ENCODE measurements at places on chromosomes 4 and X. TPM values are rescaled to one million over a fixed set of nuclear protein-coding genes. Genes with fewer than 3 reads are reported as not detected.
A peak's percentile ranks its signal among the peaks of the same experiment; 100 is the strongest.

Gene ABCG2
- total RNA-seq: 1.4 TPM

DNA sequence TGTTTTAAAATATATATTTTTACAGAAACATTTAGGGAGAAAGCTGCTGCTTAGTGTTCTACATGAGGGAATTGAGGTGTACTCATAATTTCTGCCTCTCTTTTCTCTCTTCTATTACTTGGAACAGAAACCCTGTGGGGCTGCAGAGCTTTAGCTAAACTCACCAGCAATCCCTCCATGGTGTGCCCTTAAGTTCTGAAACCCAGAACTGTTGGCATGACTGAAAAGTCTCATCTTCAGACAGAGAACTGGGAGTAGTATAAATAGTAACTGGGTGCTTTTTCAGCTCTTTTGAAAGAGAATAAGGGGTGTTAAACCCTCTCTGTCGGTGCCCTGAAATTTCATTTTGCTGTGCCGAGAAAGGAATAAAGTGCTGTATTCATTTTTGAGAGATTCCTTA, 294.9 kb upstream of the BOD1L1 start:
- no peaks in the 10 kb centered on the region for H3K36me3 ChIP-seq
- no peaks in the 10 kb centered on the region for H3K27me3 ChIP-seq
- no peaks in the 10 kb centered on the region for H3K4me1 ChIP-seq
- DNase-seq: no peak
- H3K27ac ChIP-seq: no peak overlapping the region

GRCh38 chr4:186557486-186557885, 2.1 kb upstream of the MTNR1A start:
- no peaks in the 10 kb centered on the region for H3K4me1 ChIP-seq
- H3K36me3 ChIP-seq: peaks cover 2% of the 10 kb centered on the region
- no peak overlapping the region for H3K4me3 ChIP-seq
- peaks cover 17% of the 10 kb centered on the region for H3K27me3 ChIP-seq

Gene VSIG4
- total RNA-seq: not detected

GRCh38 chr4:142095886-142096605, 459.7 kb downstream of the IL15 start:
- H3K27me3 ChIP-seq: no peaks in the 10 kb centered on the region
- H3K27ac ChIP-seq: no peak overlapping the region
- no peak overlapping the region for H3K4me3 ChIP-seq

Gene PSMD10
- total RNA-seq: 33.7 TPM

Gene YY2
- 2.0 TPM for total RNA-seq

Gene LINC00632
- total RNA-seq: 14.3 TPM

DNA sequence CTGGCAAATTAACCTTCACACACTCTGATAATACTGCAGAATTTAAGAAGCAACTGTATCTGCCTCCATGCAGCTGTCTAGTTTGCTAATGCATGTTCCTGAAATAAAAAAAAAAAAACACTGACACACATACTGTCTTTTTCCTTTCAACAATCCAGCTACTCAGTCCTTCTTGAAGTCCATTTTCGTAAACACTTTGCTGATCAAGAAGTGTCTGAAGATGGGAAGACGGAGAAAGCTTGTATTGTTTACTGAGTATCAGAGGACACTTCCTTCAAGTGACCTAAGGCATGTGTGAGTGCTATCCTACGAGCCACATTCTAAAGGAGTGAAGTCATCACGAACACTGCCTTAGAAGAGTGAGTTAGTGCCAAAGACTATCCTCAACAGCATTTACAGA, 82.6 kb downstream of the LUZP4 start:
- H3K27me3 ChIP-seq: no peaks in the 10 kb centered on the region
- DNase-seq: no peak

Gene ELF4
- 49.5 TPM for total RNA-seq

- no peaks in the 10 kb centered on the region for H3K27me3 ChIP-seq
- H3K4me1 ChIP-seq: peaks cover 3% of the 10 kb centered on the region
- H3K4me3 ChIP-seq: no peak overlapping the region
- H3K27ac ChIP-seq: no peak overlapping the region
- H3K36me3 ChIP-seq: no peaks in the 10 kb centered on the region
Observed at GRCh38 chrX:135652602-135653001, 60.8 kb upstream of the CT45A1 start.

GRCh38 chrX:123084797-123085196, 99.3 kb upstream of the GRIA3 start:
- H3K4me1 ChIP-seq: no peaks in the 10 kb centered on the region
- no peaks in the 10 kb centered on the region for H3K36me3 ChIP-seq
- no peaks in the 10 kb centered on the region for H3K27me3 ChIP-seq
- no peak overlapping the region for H3K27ac ChIP-seq

Gene CLDN22
- total RNA-seq: not detected

GRCh38 chrX:6120329-6120728, 108.3 kb downstream of the NLGN4X start:
- H3K36me3 ChIP-seq: no peaks in the 10 kb centered on the region
- H3K27me3 ChIP-seq: no peaks in the 10 kb centered on the region
- H3K27ac ChIP-seq: no peak overlapping the region

DNA sequence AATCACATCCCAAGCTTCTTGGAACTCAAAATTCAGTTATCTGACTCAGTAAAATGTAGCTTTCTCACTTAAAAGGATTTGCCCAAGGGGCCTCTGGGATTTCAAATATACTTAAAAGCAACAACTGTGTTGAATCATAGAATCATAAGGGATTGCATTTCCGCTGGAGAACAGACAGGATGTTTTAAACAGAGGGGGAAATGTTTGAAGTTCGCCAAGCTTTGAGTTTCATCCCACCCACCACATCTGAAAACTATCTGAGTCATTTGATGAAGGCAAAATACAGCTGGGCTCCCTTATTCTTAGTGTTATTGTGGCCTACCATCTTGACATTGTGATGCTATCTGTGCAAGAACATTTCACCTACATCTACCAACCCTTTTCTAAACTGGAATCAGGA, 73.5 kb downstream of the PPP1R2C start:
- peaks cover 11% of the 10 kb centered on the region for H3K4me1 ChIP-seq
- H3K27ac ChIP-seq: peak overlapping the region; percentile 58
- DNase-seq: peak; percentile 21
- peaks cover 3% of the 10 kb centered on the region for H3K36me3 ChIP-seq
- H3K27me3 ChIP-seq: no peaks in the 10 kb centered on the region

DNA sequence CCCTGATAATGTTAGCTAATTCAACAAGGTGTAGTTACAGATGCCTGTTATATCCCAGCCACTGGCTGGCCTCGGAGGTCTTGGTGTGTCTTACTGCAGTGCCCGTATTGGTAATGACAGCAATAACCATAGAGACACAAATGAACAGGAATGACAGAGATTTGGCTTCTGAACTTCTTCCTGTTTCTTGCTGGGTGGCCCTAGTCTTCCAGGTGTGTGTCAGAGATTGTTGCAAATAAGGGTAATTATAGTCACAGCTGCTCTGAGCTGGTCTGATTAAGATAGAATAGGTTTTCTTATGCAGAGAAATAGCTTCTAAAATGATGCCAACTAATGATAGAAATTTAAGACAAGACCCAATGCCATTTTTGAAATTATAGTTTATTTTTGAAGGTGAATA, 64.1 kb upstream of the MAD2L1 start:
- no peak overlapping the region for H3K4me3 ChIP-seq
- no peaks in the 10 kb centered on the region for H3K4me1 ChIP-seq
- H3K36me3 ChIP-seq: no peaks in the 10 kb centered on the region
- no peak overlapping the region for H3K27ac ChIP-seq

- no peaks in the 10 kb centered on the region for H3K27me3 ChIP-seq
- H3K4me3 ChIP-seq: no peak overlapping the region
- no peak for DNase-seq
- no peaks in the 10 kb centered on the region for H3K4me1 ChIP-seq
- peaks cover 38% of the 10 kb centered on the region for H3K36me3 ChIP-seq
Observed at GRCh38 chr4:165308606-165309005, 18.9 kb upstream of the MSMO1 start.

DNA sequence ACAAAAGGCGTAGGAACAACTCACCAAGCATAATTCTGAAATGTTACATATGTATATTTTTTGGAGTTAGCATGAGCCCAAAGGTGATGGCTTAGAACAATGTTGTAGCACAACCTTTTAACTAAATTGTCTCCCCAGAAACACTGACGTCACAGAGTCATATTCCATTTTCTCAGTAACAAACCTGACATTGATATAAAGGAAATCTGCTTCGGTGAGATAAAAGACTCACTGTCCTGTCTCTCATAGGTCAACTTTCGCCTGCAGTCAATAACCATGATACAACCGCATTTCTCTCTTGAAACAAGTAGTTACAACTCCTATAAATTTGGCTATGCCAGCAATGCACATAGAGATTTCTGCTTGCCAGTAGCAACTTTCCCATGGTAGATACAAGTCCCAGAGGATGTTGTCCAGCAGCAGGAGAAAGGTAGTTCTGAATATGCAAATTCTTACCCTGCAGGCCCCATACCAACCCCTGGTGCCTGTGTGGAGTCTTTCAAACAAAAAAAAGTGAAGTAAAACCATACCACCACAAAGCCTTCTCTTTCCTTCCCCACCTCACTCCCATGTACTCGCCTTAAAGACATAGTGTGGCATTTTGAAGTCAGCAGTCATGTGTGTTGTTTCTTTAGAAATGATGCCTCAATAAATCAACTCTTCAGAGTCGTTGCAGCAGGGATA, 47.9 kb downstream of the MTM1 start:
- no peaks in the 10 kb centered on the region for H3K4me1 ChIP-seq
- no peak for DNase-seq
- H3K36me3 ChIP-seq: peaks cover 50% of the 10 kb centered on the region
- no peaks in the 10 kb centered on the region for H3K27me3 ChIP-seq
- H3K27ac ChIP-seq: no peak overlapping the region

DNA sequence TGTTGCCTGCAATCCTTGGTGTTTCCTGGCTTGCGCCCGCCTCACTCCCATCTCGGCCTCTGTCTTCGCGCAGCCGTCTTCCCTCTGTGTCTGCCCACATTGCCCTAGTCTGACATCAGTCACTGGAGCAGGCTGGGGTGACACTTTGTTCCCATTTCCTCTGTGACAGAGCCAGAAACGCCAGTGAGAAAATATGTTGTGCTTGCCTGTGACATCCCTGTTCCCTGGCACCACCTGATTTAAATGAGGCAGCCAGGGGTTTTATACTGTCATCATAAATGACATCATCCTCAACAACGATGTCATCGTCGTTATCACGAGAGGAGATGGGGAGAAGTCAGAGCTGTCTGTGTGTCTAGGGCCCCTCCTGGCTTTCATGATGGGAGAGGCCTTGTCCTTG, 29.1 kb downstream of the ZNF185 start:
- H3K27me3 ChIP-seq: no peaks in the 10 kb centered on the region
- no peak overlapping the region for H3K27ac ChIP-seq
- peaks cover 5% of the 10 kb centered on the region for H3K4me1 ChIP-seq
- no peak for DNase-seq
- H3K36me3 ChIP-seq: no peaks in the 10 kb centered on the region

GRCh38 chr4:85603437-85604336, 128.7 kb downstream of the ARHGAP24 start:
- no peaks in the 10 kb centered on the region for H3K27me3 ChIP-seq
- H3K27ac ChIP-seq: no peak overlapping the region
- no peaks in the 10 kb centered on the region for H3K4me1 ChIP-seq
- no peak overlapping the region for H3K4me3 ChIP-seq
- DNase-seq: no peak

DNA sequence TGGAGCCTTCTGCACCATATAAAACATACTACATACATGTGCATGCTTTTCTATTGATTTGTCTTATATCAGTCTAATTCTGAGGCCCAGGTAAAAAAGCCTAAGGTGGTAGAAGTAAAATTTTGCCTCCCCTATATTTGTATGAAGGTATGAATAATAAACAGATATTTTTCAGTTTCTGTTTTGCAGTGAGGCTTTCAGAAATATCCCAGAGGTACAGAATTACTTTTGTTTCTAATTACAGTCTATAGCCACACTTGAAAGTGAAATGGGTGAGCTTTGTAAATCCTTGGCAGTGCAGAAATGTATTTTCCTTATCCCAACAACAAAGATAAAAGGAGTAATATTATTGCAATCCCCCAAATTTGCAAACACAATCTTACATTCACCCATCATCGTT, 59.5 kb downstream of the DDX60 start:
- H3K27ac ChIP-seq: no peak overlapping the region
- H3K36me3 ChIP-seq: peaks cover 73% of the 10 kb centered on the region
- peaks cover 4% of the 10 kb centered on the region for H3K4me1 ChIP-seq

Measured in activated CD4-positive, alpha-beta T cell treated with anti-CD3 and anti-CD28 coated beads, Interleukin-2, amount 10 ng/mL, durations not matched to agents 7 days and 5 days (primary cell).